Ammon's horn (tissue), 1 donor: ENCODE measurements at places on chromosomes 11 and 22.

DNA sequence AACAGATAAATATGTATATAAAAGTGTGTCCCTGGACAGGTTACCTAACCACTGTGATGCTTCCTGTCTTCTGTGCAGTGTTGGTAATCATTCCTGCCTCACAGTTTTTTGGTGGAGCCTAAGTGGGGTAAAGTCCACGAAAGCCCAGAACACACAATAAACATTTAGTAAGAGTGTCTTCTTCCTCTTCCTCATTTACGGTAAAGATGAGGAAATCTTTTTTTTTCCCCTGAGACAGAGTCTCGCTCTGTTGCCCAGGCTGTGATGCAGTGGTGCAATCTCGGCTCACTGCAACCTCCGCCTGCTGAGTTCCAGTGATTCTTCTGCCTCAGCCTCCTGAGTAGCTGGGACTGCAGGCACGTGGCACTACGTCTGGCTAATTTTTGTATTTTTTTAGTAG is 117.1 kb downstream of the LDLRAD3 start:
- DNase-seq: no peak

DNA sequence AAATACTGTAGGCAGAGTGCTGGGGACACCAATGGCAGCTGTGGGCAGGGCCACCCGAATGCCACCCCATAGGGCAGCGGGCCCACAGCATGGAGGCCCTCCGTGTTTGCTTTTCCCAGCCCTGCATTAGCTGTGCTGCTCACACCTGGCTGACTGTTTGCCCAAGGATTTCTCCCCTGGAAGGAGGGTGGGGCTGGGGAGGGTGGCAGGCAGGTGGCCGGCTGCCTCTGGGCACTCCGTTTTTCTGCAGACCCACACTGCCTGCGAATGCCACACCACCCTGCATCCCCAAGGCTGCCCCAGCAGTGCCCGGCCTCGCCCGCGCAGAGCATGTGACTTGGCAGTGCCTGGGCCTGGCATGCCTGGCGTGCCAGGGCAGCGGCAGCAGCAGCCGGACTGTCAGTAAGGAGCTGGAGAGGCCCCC is 19.6 kb downstream of the DAGLA start:
- DNase-seq: peak; percentile 68

DNA sequence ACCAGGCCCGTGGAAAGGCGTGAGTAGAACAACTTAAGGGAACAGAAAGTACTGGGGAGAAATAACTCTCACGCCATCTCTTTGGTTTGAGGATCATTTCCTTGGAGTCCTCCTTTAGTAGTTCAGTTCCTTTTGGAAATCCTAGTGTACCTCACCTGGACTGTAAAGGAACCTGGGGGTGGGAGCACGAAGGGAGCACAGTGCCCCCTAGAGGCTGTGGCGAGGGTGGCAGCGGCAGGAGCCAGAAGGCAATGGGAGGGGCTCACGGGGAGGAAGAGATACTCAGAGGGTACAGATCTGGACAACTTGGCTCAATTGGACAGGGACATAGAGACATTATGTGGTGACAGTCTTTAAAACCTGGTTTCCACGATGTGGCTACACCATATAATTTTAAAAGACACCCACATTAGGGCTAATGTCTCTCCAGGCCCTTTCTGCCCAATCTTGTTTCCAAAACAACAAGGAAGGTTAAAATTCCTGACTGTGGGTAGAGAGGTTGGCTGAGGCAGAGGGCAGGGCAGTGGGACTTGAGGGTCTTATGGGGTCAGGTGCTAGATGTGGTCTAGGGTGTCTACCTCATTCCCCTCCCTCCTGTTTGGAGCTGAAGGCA is 87.0 kb downstream of the CSNK2A3 start:
- peak; percentile 45 for DNase-seq

DNA sequence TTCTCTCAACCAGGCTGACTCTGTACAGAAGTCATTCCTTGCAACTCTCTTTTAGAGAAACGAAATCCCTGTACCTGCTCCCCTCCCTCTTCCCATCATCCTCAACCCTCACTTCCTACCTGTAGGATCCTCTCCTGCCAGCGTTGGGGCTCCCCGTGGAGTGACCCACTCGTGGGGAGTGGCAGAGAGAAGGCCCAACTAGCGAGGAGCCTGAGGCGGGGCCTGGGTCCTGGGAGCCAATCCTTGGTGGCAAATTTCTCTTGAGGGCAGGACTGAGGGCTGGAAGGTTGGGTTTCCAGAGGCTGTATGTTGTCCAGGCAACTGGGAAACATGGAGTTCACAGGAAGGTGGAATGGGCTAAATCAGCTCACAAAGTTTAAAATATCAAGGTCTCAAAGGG is 10.4 kb downstream of the NHERF4 start:
- DNase-seq: no peak

- peak; percentile 86 for DNase-seq
These were observed 55.7 kb upstream of the EMID1 start for GRCh38 chr22:29149841-29150555.

DNA sequence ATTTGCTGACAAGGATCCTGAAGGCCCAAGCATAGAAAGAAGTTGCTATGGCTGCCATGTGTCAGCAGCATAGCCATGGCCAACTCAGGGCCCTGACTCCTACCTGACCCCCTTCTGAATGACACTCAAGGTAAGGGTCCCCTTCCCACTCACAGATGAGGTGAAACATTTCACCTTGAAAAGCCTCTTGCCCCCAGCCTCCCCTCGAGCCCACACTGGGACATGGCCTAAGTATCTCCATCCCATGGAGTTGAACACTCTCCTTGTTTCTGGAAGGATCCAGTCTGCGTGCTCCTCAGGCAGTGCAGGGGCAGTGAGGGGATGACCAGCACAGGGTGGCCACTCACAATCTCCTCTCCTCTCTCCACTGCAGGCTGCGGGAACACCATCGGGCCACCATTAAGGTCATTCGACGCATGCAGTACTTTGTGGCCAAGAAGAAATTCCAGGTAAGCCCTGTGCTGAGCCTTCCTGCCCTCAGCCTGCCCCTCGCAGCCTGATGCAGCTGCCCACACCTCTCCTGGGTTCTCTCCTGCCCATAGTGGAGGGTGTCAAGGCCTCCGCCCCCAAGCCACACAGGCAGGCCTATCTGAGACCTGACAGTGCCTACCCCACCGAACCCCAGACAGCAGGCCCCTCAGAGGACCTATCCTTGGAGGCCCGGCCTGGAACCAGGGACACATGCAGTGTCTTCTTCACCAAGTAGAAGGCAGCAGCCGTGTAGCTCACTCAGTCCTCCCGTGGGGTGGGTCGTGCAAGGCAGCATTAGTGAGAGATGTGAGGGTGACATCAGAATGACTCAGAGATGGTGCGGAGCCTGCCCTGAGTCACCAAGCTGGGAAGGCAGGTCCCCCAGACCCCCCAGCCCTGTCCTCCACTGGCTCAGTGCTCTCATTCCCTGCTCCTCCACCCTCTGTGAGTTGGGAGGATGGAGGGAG is 68.9 kb upstream of the KCNQ1OT1 start:
- no peak for DNase-seq

DNA sequence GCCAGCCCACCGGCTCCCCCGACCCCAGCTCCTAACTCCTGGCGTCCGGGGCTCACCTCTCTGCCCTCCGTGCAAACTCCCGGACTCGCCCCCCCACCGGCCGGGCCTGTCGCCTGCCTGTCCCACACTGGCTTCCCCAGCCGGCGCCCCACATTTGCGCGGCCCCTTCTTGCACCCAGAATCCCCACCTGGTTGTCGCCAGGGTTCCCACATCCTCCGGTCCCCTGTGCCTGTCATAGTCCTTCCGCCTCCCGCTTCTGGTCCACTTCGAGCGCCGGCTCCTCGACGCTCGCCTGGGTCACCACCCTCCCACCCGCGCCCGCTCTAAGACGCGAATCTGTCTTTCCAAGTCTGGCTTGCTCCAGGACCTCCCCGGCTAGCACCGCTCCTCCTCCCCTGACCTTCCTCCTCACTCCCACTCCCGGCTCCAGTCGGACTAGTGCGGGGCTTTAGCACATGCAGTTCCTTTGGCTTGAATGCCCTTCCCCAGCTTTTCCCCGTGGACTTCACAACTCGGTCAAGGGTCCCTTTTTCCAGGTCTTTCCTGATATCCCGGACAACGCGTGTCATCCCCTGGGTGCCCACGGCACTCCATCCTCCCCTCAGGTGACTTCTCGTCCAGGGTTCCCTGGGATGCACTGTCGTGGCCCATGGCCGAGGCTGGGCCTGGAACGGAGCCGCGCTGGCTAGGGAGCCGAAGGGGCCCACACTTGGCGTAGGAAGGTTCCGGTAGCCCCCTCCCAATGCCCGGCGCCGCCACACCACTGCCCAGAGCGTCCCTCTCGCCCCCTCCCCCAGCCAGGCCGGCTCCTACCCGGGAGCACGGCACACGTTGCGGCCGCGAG is 635 bp downstream of the SCARF2 start:
- DNase-seq: no peak

GRCh38 chr22:39299829-39300178 is 19.6 kb downstream of the RPL3 start:
- no peak for DNase-seq

- DNase-seq: no peak
These were observed 11.0 kb downstream of the DEPDC5 start for GRCh38 chr22:31764785-31765184.

- no peak for DNase-seq
These were observed 4.0 kb downstream of the USP28 start for GRCh38 chr11:113871336-113871735.

DNA sequence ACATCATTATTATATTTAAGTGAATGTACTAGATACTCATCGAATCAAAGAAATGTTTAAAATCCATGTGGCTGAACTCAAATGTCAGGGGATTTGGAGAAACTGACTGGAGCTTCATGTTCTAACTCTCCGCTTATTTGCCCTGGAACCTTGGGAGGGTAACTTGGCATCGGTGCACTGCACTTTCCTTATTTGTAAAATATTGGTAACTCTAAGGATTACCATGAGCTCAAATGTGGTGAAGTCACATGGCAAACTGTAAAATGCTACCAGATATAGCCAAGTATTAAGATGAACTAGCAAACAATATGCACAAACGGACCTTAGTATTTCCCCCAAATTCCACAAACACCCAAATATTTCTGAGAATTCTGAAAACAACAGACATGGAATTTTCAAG is 75.6 kb downstream of the ETS1 start:
- DNase-seq: no peak

DNA sequence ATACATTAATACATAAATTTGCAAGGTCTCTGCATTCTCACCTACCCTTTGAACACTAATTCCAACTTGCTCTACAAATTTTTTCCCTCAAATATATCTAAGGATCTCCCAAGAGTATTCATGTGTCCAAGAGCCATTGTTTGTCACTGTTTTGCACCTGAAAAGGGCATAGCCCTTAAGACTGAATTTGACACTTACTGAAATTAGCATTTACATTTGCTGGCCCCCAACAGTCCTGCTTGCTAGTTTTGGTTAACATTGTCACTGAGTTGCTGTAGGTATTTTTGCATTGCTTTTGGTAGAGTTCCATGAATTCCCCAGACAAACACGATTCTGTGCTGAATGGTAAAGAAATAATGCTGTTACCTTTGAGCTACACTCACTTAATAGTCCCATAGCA is 57.3 kb downstream of the KCNA4 start:
- no peak for DNase-seq

DNA sequence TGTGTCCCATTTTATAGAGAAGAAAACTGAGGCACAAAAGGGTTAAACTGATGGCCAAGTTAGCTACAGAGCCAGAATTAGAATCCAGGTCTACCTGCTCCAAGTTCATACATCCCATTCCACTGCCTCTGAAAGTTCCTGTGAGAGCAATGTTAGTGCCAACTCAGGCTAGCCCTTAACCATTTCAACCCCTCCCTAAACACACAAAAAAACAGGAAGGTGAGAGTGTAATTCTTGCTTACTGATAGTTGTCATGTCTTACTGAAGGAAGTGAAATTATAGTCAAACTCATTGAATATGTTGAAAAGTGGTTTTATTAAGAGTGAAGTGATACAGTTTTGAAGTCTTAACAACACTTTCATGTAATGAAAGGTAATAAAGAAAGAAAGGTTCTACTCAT is 2.9 kb upstream of the E2F8 start:
- no peak for DNase-seq

- no peak for DNase-seq
These were observed 38.5 kb upstream of the NFRKB start for GRCh38 chr11:129933891-129934290.

DNA sequence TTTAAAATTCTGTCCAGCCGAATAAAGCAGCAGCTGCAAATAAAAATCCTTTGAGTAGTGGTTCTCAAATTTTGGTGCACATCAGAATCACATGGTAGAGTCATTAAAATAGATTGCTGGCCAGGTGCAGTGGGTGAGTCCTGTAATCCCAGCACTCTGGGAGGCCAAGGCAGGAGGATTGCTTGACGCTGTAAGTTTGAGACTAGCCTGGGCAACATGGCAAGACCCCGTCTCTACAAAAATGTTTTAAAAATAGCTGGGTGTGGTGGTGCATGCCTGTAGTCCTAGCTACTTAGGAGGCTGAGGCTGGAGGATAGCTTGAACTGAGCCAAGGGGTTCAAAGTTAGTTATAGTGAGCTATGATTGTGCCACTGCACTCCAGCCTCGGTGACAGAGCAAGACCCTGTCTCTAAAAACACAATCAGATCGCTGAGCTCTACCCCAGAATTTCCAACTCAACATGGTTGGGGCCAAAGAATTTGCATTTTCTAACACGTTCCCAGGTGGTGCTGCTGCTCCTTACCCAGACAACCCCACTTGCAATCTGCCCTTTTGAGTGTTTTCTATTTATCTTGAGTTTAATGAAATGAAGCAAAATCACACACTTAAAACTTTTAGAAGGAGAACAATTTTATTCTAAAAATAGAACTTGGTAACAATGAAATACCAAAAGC is 48.8 kb downstream of the BIRC2 start:
- DNase-seq: no peak

GRCh38 chr11:1927848-1928469 is 8.5 kb downstream of the TNNT3 start:
- no peak for DNase-seq

- DNase-seq: no peak
These were observed 1.8 kb downstream of the PHOX2A start for GRCh38 chr11:72242141-72242540.

GRCh38 chr11:78192911-78193351 is 4.2 kb downstream of the USP35 start:
- DNase-seq: no peak

DNA sequence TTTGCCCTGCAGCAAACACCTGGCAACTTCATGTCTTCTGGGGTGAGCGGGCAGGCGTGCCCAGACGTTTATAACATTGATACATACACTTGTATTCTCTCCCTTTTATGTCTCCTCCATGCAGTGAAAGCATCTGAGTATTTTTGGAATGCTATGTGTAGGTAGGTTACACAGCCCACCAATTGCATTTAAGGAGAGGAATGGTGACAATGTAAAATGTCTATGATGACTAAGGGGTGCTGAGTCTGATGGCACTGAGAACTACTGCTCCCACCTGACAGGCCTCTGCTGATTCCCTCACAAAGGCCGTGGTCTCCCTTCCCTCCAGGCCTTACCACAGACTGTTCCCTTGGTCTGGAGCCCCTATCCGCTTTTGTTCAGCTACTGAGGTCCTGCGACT is 22.9 kb upstream of the RASL10A start:
- no peak for DNase-seq

DNA sequence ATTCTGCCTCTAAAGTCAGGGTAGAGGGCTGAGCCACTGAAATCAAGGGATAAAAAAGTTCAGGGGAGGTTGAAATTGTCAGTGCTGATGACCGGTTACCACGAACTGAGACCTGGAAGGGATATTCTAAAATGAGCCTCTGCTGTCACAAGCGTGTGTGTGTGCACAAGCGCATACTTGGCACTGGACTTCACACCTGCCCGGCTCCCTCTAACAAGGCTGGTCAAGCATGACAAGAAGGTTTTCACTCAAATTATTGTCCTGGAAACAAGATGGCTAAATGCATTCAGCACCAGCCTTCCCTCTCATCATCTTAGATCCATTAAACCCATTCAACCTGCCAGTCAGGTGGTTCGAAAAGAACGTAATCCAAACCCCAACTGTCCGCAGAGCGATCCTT is 54.8 kb upstream of the CECR2 start:
- no peak for DNase-seq
